ENCODE measurements at places on chromosomes 7 and 10.

- DNase-seq = no peak
Measured at GRCh38 chr7:156379324-156380070, 261.1 kb upstream of the RNF32 start.

DNA sequence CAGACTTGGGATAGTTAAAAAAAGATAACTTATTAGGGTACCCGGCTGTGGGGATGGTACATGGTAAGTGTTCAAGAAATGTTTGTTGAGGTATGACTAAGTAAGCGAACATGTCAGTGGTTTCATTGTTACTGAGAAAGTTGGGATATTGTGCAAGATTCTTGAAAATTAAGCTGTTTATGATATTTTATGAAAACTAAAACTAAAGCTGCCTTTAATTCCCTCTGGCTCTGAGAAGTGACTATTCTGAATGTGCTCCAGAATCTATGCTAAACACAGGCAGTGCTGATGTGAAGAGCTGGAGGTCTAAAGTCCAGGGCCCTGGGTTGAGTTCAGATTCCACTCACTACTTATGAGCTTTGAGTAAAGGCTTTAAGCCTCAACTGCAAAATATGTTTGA, 72.9 kb downstream of the AOAH start:
- DNase-seq = no peak

DNA sequence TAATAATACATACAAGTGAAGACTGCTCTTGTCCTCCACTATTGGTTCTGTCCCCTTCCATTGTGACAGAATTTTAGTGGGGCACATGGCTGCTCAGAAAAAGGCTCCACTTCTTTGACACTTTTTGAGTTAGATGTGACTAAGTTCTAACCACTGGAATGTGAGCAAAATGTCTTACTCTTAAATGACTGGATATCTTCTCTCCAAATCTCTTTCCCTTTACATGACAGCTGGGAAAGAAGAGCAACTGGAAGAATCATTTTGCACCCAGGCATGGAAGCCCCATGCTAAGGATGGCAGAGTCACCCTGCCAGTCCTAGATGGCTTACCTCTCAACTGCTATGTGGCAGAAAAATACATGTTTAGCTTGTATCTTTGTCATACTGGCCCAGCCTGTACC, 97.7 kb downstream of the CACNA2D1 start:
- no peak for DNase-seq

DNA sequence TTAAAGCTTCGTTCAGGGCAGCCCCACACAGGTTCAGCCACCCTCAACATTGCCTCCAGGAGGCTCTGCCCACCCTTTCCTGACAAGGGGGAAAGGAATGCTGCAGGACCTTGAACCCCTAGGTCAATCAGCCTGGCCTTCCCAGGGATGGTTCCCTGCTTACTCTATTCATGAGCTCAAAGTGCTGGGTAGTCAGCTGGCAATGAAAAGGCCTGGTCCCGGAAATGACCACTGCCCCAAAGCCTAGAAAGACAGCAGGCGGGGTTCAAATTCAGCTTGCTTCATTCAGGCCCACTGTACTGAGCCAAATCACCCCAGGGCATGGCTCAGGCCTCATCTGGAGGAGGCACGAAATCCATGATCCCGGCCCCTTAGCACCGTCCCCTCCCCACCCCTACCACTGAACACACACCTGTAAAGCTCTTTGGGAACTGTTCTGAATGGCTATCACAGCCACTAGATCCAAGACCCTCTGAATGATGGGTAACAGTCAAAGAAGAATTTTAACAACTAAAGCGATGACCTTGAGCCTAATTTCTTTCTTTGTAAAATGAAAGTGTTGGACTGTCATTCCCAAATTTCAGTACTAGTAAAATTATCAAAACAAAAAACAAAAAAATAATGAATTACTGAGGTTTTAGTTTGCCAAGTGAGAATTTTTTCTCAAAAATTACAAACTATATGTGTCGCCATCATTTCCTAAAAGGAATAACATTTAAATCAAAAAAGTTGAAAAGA, 1.0 kb downstream of the URGCP start:
- DNase-seq = peak; percentile 62

DNA sequence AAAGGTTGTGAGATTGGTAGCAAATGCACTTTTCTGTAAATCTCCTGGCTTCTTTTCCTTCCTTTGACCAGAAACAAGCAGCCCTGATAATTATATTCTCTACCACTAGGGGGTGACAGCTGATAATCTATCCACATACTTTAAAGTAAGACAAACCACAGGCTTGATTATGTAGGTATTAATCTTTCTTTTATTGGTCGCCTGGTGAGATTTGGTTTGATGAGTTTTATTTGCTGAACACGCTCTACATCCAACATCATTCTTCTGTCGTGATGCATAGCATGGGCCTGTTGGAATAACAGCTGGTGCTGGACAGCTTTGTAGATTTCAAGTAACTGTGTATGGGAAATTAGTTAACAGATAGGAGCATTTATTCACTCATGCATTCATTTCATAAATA, 63.5 kb downstream of the ZNF365 start:
- peak; percentile 54 for DNase-seq

DNA sequence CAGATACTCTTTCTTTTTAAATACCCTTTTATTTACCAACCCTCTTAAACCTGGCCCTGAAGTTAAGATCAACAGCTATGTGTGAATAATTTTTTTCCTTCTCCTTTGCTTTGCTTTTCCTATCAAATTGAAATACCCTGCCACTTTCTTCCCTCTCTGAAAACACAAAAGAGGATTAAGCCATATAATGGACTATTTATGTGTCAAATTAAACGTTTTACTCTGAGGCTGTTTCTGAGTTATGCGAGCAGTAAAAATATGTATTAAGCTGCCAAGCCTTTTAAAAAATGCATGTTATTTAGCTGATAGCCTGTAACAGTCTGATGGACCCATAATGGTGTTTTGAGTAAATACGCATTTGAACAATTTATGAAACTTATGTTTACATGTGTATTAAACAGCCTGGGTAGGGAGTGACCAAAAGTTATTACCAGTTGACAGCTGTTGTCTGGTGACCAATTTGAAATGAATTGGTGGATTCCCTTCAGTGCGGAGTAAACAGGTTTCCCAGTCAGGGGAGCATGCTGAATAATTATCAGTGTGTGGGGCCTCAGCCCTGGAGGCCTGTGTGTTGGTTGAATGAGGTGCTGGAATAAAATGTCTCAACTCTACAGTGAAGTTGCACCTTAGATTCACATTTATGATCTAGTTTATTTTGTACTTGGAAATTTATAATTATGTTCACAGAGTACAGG, 89.6 kb downstream of the AUTS2 start:
- no peak for DNase-seq

DNA sequence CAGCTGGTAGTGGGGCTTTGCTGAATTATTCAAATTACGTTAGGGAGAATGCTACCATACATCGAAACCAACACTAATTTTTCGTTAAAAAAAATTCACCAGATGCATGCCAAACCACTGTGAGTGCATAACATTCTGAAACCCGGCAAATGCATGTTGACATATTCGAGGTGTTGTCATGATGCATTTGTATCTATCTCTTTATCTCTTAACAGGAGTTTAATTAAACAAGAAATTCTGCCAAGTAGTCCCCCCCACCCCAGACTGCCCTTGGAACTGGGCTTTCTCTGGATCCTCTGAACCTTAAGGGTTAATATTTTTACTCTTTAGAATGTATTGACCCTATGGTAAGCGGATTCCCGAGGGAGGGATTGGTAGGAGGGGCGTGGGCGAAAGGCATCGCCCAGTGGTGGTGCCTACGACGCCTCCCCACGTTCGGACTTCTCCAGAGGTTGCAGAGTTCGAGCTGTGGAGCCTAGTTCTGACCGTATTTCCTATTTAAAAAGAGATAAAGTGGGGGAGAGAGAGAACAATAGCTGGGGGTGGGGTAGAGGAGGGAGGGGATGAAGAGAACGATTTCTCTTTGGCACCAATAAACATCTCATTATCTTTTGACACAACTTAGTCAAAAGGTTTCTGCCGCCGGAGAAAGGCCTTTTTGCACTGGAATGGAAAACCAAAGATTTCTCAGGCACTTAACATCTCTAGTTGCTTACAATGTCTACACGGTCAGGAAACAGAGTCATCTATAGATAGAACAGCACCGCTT, 7.2 kb downstream of the DLX6 start:
- no peak for DNase-seq

DNA sequence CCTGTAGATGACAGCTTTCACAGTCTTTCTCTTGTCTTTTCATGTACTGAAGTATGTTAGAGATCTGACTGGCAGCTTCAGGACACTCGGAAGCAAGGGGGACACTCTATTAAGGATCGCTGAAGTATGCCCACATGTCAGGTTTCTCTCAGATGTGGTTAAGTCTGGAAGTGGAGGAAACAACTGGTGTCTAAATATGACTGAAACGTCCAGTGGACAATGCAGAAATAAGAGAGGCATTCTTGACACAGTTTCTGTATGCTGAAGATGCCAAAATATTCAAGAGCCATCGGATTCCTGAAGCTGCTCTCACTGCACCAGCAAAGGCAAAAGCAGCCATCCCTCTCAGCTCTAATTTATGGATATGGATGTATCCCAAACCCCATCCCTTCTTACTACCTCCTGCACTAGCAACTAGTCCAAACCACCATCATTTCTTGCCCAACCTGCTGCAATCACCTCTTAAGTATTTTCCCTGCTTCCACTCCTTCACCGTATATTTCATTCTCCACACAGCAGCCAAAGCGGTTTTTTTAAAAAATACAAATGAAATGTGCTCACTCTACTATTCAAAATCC, 113.4 kb downstream of the REEP3 start:
- no peak for DNase-seq

- peak; percentile 62 for DNase-seq
Measured at GRCh38 chr10:75870039-75870645, 438.7 kb downstream of the LRMDA start.

DNA sequence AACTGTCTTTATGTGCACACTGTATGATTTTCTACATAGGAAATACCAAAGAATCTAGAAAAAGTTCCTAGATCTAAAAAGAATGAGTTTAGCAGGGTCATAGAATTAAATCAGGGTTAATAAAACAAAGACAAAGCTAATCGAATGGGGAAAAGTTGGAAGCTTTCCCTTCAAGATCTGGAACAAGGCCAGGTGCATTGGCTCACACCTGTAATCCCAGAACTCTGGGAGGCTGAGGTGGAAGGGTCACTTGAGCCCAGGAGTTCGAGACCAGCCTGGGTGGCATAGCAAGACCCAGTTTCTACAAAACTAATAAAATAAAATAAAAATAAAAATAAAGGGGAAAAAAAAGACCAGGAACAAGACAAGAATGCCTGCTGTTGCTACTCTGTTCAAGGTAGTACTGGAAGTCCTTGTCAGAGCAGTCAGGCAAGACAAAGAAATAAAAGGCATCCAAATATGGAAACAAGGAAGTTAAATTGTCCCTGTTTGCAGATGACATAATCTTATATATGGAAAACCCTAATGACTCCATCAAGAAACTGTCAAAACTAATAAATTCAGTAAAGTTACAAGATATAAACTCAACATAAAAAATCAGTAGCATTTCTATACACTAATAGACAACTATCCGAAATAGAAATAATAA, 76.1 kb upstream of the RHEB start:
- DNase-seq = no peak

DNA sequence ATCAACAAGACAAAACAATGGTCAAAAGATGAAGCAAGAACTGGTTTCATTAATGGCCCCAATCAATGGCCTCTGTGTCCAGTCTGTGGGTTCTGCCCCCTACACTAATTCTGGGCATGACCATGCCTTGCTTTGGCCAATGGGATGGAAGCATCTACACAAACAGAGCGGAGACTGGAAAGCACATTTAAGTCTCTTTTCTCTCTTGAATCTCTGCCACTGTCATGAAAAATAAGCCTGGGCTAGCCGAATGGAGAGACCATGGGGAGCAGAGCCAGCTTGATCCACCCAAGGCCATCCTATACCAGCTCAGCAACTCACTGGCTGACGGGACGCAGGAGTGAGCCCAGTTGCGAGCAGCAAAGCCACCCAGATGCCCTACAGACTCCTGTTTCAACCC, 30.9 kb downstream of the ANKRD16 start:
- DNase-seq = peak; percentile 89

DNA sequence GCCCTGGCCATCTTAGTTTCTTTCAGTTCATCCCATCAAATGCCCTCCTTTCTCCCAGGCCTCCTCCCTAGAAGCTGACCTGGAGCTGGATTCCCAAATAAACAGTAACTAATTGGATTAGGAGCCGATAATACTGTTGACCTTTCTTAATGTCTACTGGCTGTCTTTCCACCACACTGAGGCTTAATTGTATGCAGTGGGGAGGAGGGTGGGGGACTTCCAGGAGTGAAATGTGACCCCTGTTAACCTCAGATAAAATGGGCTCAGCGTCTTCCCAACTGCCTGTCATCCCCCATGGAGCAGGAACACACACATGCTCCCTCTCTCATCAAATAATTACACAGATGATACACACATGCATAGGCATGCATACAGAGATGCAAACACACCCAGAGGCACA, 53.7 kb upstream of the LBX1 start:
- DNase-seq = no peak

- DNase-seq = no peak
Measured at GRCh38 chr7:13057462-13058200, 370.2 kb downstream of the ARL4A start.

DNA sequence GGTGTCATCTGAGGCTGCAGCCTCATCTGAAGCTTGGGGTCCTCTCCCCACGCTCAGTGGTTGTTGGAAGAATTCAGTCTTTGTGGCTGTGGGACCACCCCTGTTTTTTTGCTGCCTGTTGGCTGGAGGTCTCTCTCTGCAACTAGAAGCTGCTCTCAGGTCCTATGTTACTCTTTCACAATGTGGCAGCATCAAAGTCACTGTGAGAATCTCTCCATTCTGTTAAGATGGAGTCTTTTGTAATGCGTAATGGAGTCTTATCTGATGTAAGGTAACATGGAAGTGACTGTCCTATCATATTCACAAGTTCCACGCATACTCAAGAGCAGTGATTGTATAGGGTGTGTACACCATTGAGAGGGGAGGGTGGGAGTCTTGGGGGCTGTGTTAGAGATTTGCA, 24.9 kb downstream of the TSPAN13 start:
- no peak for DNase-seq

DNA sequence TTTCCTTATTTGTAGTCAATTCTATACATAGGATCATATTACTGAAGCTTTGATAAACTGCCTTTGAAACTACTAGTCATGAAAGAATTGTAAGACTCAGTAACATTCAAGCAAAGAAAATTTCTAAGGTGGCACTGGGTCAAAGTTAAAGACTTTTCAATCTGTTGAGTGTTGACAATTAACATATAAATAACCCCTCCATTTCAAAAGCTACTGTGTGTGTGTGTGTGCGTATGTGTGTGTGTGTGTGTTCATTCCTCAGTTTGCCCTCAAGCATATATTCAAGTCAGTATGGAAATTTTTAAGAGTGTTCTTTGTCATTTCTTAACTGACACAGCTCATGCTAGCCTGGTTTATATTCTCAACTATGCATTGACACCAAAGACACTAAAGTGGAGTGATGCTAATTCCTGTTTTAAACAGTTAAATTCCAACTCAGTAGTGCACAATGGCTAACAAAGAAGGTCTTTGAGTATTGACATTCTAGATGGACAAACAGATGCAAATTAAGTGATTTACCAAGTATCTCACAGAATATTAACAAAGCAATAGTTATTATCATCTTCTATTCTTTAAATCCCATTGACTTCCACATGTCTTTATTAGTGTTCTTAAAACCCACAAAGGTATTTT, 314.8 kb upstream of the GRM3 start:
- DNase-seq = peak; percentile 45

- no peak for DNase-seq
Measured at GRCh38 chr10:49009199-49009979, 69.7 kb upstream of the LRRC18 start.
